Thoracic aorta (tissue), 2 donors: ENCODE measurements at places on chromosomes 13 and 19.

DNA sequence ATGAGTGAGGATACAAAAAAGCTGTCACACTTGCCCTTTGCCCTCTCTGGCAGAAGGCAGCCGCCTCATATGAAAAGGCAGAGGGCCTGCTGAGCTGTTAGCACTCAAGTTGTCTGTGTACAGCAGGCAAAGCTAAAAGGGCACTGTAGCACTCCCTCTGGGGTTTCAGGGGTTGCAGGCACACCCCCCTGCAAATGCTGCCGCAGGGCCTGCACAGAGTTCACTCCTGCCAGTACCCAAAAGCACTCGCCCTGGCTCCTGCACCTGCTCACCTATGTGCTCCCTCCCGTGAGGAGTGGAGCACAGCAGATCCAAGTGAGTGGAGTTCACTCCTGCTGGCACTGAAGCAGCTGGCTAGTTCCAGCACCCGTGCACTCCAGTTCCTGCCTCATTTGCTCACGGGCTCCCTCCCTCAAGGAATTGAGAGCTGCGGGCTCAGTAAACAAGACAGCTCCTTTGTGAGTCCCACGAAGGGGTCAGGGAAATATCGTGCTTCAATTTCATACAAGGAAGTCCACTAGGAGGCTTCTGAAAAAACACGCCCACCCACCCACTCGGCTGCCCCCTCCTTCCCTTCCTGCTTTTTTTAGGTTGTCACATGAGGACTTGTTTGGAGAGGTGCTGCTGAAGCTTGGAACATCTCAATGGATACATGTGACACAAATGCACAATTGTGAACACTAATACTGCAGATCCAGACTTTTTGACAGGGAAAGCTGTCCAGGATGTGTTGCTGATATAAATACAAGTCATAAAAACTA, 9.9 kb upstream of the RCBTB2 start:
- DNase-seq: no peak

GRCh38 chr19:12064590-12065538, at the start of gene ZNF844:
TSS of gene ZNF844 (plus strand) at chr19:12064731. CDS start at chr19:12064874, 143 bp downstream.
- peak; percentile 91 for DNase-seq

DNA sequence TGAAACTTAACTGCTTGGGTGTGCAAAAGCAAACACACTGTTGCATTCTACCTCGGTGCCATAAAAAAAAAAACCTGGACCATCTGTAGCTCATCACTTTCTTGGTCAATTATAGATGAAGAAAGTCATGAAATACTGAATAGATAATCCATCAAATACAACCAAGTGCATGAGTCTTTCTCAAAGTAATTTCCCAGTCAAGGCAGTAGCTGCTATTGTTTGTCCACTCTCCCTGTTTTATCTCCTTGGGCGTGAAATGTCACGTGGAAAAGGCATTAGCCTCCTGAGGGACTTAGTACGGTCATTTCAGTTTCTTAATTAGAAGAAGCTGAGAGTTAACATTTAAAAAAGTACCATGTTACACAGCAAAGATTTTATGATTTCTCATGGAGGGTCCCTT, 1697.9 kb downstream of the PCDH9 start:
- no peak for DNase-seq

GRCh38 chr19:27858981-27859581, 1353.9 kb downstream of the UQCRFS1 start:
- DNase-seq: no peak

- DNase-seq: no peak
These were observed 139.6 kb upstream of the HTR2A start for GRCh38 chr13:47036294-47037008.

DNA sequence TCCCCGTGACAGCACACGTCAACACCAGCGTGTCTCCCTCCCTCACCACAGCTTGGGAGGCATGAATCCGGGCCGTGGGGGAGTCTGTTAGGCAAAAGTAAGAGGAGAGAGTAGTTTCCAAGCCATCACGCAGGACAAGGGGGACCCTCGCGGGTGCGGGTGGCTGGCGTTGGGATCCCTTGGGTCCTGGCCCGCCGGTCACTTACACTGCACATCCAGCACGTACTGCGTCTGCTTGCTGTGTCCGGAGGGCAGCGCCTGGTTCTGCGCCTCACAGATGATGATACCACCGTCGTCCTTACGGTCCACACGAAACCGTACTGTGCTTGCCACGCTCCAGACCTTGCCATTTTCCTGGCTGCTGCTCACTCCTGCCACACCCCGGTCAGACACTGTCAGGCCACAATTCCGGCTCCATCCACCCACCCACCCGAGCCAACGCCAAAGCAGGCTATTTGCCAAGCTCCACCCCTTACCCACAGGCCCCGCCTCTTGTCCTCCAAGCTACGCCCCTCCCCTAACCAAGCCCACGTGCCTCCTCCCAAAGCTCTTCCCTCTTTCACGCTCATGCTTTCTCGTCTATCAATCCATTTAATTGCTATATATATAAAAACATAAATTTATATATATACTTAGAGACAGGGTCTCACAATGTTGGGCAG, 6.6 kb upstream of the ZNF428 start:
- DNase-seq: no peak

DNA sequence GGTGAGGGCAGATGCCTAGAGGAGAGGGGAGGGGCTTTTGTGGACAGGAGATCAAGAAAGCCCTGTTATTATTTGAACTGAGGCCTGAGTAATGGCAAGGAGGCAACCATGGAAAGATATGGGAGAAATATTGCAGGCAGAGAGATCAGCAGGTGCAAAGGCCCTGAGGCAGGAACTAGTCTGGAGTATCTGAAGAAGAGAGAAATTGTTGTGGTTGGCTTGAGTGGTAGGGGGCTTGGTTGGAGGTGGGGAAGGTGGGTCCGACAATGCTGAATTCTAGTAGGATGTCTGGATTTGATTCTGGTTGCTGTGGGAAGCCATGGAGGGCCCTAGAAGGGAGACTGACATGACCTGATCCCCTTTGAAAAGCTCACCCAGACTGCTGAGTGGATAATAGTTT, 2.4 kb upstream of the URI1 start:
- DNase-seq: no peak

DNA sequence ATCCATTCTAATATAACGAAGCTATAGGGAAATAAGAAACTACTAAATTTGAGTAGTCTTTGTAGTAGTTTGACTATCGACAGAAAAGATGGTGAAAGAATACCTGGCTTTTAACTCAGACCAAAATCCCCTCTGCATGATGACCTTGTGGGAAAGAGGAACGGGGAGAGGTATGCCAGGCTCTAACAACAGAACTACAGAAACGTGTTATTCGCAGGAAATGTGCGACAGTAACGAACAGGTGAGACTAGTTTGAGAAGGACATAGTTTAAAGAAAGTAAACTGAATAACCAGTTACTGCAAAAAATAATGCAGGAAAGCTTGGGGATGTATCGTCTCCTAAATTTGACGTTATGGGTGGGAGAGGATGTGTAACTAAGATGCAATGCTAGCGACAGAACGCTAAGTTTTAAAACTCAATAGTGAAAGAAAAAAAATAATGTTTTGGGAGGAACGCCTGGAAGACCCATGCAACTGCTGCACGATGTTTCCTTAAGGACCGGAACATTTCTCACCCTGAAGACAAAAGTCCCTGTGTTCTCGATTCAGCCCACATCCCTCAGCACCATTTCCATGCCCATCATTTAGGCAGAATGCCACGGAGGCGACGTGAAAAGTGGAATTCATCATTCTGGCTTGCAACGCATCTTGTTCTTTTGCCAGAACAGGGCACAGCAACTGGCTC, 1.6 kb upstream of the RAP2A start:
- no peak for DNase-seq

DNA sequence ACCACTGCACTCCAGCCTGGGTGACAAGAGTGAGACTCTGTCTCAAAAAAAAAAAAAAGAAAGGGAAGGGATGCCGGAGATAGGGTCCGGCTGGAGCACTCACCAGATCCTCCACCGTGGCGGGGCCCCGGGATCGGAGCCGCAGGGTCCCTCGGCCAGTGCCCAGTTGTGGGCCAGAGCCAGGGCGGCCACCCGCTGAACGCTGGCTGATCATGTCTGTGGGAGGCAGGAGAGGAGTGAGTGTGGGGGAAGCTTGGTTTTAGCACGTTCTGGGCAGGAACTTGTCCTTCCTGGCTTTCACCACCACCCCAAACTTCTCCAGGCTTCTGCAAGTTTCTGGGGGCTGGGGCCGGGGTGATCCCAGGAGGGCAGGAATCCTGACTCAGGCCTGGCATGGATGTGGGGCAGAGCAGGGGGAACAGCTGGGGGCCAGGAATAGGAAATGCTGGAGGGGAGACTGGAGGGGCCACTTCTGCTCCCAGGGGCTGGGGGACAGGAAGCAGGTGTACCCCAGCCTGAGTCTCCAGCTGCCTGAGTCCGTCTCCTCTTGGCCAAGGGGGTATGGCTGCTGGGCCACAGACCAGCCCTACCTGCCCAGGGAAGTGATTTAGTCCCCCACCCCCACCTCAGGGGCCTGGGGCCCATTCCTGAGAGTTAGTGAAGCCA, 4.3 kb upstream of the PTGER1 start:
- no peak for DNase-seq

DNA sequence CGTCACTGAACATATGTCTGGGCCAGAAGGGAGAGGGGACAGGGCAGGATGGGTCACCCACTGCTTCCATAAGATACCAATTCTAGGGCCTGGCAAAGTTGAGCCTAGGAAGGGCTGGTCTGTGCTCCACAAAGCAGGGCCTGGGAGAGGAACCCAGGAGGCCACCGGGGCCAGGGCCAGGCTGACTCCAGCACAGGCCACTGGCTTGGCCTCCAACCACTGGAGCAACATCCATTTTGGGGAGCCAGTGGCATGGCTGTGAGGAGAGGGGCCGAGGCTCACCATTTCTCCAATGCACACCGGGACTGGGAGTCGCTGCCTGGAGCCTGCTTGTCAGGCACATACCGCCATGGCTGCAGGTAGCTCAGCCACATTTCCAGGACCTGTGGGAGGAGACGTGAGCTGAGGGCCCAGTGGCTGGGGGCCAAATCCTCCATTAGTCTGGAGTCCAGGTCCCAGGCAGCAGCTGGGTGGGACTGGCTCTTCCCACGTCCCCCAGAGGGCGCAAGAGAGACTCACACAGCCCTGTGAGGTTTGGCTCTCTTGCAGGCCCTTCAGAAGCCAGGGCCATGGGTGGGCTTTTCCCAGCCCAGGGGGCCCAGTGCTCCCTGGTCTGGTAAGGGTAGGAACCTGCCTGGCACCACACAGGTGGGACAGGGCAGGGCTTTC, 27.7 kb downstream of the TUBA3C start:
- DNase-seq: no peak

GRCh38 chr19:54002495-54003315, 11.3 kb downstream of the CACNG6 start:
- no peak for DNase-seq

- DNase-seq: peak; percentile 5
These were observed 647 bp upstream of the KLF12 start for GRCh38 chr13:74134777-74135325.
